ENCODE measurements at places on chromosomes 16 and 17.

DNA sequence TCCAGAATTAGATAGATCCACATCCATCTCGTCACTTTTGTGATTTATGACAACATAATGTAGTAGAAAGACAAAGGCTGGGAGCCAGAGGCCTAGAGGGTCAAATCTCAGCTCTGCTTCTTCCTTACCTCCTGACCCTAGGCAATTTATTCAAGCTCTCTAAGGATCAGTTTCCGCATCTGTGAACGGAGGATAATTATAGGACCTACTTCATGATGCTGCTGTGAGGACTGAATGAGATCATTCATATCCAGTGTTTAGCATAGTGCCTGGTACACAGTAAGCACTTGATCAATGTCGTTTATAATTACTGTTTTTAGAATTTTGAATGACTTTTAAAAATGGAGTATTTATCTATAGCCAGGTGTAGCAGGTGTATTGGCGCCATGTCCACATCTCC is 128.4 kb downstream of the SHISA9 start:
- no peak for DNase-seq

DNA sequence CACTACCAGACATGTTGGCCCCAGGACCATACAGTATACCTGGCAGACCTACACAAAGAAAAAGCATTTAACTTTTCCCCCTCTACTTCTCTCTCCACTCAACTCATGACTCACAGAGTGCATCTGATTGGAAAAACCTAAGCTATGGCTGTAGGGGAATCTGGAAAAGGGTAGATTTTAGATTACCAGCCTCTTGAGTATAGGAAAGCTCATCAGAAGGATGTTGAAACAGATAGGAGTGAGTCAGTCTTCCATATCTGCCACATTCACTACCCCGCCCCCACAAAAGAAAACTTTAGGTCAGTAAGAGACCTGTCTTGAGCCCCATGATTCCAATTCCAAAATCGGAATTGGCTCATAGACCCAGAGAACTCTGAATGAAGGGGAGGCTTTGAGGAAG is 12.3 kb downstream of the KRT9 start:
- no peak for DNase-seq

DNA sequence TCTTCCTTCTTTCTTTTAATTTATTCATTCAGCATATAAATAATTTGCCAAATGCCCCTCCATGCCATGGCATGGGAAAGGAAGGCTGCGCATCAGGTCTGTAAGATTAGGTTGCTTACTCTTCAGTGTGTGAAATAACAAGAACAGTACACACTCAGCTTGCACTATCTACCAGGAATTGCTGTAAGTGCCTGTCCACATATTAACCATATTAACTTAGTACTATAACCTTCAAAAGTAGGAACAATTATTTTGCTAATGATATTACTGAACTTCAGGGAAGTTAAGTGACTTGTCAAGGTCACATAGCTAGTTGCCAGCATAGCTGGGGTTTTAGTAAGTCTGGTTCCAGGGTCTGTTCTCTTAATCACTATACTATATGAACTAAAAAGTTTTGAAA is 89.2 kb upstream of the PMFBP1 start:
- no peak for DNase-seq

DNA sequence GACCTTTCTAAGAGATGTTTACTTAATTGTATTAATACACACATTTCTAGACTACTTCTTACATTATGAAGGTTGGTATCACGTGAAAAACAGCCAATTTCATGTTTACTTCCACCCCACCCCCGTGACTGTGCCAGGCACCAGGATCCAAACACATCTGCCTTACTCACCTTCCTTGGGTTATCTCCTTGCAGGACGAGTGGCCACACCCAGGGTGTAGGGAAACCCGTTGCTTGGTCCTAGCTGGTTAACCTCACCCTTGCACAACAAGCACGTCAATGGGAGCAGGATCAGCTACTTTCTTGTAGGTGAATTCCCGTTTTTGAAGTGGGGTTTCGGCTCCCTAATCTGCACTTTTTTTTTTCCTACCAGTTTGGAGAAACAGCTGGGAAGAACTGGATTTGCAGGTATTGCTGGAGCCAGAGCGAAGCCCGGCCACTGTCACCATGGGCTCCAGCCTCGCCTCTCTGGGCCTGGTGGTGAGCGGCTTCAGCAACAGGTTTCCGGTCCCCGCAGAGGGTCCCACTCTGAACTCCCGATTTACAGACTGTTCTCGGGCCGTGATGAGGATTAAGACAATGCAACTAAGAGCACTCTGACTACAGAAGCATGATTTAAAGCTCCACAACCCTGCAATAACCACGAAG is 2.1 kb upstream of the UBB start:
- DNase-seq, result no peak

DNA sequence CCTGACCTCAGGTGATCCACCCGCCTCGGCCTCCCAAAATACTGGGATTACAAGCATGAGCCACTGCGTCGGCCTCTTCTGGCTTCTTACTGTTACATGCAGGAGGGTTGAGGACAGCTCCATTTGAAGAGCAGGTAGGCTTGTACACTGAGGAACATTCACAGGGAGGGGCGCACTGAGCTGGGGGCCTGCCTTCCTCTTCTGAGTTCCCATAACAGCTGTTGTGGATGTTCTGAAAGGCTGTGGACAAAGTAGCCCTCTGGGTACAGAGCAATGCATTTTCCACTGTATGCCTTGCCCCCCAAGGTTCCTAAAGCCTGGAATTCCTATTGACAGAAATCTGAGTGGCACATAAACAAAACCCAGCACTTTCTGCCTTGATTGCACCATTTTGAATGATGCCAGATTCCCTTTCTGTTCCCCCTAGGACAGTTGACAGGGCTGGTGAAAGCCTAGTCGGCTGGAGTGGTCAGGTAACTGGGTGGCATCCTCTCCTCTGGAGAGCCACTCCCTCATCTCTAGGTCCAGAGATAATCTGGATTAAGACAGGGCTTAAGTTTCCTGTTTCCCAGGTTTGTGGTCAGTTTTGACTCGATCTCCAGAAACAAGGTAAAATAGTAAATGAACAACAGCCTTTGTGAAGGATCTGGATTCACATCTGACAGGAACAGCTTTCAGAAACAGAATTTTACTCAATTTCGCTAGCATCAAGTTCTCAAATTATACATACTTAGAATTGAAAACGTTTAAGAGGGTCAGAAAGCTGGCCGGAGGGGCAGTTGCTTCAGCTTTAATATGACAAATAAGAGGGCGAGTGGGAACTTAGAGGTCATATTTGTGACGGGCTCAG is 1.3 kb upstream of the CDK5R1 start:
- no peak for DNase-seq

- DNase-seq, result peak; percentile 20
Measured at GRCh38 chr17:8441690-8442089, 6.0 kb downstream of the NDEL1 start.

GRCh38 chr17:65104973-65105372 is 32.2 kb upstream of the RGS9 start:
- no peak for DNase-seq

- no peak for DNase-seq
Measured at GRCh38 chr17:4719146-4719545, 8.7 kb downstream of the ARRB2 start.

DNA sequence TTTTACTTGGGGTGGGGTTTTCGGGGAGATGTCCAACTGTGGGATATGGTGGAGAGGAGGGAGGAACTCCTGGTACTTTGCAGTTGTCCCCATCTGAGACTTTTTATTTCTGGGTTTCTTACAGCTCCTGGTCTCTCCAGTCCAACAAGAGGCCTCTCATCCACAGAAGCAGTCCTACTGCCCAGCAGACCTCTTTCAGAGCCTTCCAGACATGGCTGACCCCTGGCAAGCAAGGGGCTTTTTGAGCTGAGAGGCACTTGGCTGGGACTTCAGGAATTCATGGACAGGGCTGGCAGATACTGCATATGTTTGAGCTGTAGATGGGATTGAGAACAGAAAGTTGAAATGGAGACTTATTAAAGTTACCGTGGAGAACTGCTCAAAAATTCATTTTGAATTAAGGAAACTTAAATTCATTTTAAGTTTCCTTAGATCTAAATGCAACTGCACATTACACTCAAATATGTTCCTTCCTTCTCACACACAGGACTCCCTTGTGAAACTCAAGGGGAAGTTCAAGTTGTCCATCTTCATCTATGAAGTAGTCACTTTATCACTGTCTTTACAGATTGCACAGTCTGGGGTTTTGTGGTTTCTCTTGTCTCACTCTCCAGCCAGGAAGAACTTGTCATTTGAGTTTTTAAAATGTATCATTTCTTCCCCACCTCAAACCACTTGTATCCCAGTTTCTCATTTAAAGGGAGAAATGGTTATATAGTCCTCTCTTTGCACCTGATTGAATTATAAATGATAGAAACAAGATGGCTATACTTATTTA is 1.1 kb downstream of the LASP1NB start:
- peak; percentile 38 for DNase-seq

- DNase-seq, result peak; percentile 52
Measured at GRCh38 chr16:27529962-27530361, 19.8 kb downstream of the GTF3C1 start.

GRCh38 chr16:57126411-57126810 is 34.0 kb downstream of the CPNE2 start:
- no peak for DNase-seq

DNA sequence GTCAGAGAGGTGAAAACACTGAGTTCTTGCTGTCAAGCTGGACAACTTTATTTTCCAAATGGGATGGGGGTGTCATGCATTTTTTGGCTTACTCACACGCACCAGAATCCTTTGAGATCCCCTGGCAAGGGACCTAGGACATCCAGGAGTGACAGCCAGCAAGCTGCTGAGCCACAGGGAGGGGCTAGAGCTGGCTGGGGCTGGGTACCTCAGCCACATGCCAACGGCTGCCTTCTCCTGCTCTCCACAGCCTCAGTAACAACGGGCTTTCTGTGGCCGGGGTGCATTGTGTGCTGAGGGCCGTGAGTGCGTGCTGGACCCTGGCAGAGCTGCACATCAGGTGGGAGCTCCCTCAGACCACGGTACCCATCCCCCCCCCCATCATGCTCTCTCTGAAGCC is 47.6 kb downstream of the NLRC5 start:
- DNase-seq, result no peak

GRCh38 chr17:1843947-1844346 is 14.1 kb downstream of the RPA1 start:
- no peak for DNase-seq

DNA sequence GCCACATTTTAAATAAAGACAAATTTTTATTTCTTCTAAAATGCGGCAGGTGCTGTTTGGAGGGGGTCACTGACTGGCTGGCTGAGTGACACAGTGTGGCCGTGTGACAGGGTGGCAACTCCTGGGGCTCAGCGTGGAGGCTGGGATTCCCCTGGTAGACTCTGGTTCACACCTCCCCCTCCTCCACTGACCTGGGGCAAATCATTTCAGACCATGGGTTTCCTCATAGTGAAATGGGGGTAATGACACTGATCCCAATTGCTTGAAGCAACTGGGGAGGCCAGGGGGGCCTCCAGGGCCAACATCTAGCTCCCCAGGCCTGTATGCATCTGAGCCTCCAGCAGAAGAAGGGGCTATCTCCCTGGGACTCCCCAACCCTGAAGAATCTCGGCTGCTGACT is 6.6 kb downstream of the HSD11B2 start:
- no peak for DNase-seq

DNA sequence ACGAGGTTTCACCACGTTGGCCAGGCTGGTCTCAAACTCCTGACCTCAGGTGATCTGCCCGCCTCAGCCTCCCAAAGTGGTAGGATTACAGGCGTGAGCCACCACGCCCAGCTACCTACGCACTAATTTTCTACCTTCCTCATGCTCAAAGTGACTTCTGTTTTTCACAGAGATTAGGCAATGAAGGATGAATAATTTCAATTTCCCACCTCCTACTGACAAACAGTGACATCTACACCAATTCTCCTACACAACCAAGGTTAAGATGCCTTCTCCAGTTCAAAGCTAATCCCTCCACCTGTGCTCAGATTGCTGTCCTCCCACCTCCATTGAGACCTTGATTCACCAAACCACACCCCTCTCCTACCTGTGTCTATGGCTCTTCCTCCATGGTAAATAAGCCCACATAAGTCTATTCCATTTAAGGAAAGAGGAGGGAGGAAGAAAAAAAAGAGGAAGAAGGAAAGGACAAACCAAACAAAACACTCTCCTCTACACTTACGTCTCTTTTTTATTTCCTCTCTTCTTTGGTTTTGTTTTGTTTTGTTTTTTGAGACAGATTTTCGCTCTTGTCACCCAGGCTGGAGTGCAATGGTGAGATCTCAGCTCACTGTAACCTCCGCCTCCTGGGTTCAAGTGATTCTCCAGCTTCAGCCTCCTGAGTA is 5.5 kb upstream of the MED11 start:
- DNase-seq, result no peak

- no peak for DNase-seq
Measured at GRCh38 chr17:65228287-65228686, 91.1 kb downstream of the RGS9 start.

- no peak for DNase-seq
Measured at GRCh38 chr17:75813081-75814020, 28.7 kb downstream of the UNK start.

- no peak for DNase-seq
Measured at GRCh38 chr16:55357241-55357640, 33.2 kb downstream of the IRX6 start.

- DNase-seq, result peak; percentile 83
Measured at GRCh38 chr16:3106205-3106928, 6.0 kb upstream of the ZNF205 start.

- DNase-seq, result no peak
Measured at GRCh38 chr17:17575360-17576251, 15.9 kb downstream of the PEMT start.

DNA sequence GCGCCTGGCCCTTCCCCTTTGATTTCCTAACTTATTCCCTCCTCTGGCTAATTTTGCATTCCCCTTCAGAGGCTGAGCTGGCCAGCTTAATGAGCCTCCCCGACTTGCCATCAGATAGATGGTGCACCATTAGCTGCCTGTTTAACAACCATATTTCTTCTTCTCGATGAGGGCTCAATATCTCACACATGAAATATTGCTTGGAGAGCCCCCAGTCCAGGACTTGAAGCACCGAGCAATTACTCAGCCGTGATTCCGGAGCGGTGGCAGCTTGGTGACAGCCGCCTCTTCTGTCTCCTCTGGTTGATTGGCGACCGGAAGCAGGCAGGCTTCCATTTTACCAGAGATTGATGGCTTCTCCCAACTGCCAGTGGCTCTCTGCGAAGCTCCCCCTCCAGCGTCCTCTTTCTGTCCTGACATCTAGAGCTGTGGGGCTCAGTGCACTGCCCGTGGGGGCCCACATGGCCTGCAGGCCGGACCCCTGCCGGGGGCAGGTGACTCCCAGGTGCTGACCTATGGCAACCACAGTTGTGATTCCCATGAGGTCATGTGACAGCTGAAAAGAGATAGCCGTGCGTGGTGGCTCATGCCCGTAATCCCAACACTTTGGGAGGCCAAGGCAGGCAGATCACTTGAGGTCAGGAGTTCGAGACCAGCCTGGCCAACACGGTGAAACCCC is 133.7 kb upstream of the SEC14L1 start:
- DNase-seq, result no peak

GRCh38 chr16:12613131-12613991 is 190.3 kb downstream of the CPPED1 start:
- peak; percentile 40 for DNase-seq

GRCh38 chr16:29107299-29107698 is 122.4 kb downstream of the LAT start:
- no peak for DNase-seq

Data from cardiac fibroblast (primary cell).